Hepatocyte (in vitro differentiated cells): ENCODE measurements at places on chromosomes 2 and 18. TPM values are rescaled to one million over a fixed set of nuclear protein-coding genes. Genes with fewer than 3 reads are reported as not detected.

- H3K27ac ChIP-seq: no peak overlapping the region
- H3K36me3 ChIP-seq: no peaks in the 10 kb centered on the region
- DNase-seq: no peak
- no peaks in the 10 kb centered on the region for H3K4me1 ChIP-seq
Observed at GRCh38 chr2:126720638-126721037, 64.7 kb downstream of the GYPC start.

- no peak overlapping the region for H3K4me3 ChIP-seq
- DNase-seq: no peak
- H3K4me1 ChIP-seq: no peaks in the 10 kb centered on the region
- no peaks in the 10 kb centered on the region for H3K27me3 ChIP-seq
- H3K36me3 ChIP-seq: no peaks in the 10 kb centered on the region
- no peak overlapping the region for H3K27ac ChIP-seq
Observed at GRCh38 chr2:6881046-6881445, 3.5 kb downstream of the RSAD2 start.

DNA sequence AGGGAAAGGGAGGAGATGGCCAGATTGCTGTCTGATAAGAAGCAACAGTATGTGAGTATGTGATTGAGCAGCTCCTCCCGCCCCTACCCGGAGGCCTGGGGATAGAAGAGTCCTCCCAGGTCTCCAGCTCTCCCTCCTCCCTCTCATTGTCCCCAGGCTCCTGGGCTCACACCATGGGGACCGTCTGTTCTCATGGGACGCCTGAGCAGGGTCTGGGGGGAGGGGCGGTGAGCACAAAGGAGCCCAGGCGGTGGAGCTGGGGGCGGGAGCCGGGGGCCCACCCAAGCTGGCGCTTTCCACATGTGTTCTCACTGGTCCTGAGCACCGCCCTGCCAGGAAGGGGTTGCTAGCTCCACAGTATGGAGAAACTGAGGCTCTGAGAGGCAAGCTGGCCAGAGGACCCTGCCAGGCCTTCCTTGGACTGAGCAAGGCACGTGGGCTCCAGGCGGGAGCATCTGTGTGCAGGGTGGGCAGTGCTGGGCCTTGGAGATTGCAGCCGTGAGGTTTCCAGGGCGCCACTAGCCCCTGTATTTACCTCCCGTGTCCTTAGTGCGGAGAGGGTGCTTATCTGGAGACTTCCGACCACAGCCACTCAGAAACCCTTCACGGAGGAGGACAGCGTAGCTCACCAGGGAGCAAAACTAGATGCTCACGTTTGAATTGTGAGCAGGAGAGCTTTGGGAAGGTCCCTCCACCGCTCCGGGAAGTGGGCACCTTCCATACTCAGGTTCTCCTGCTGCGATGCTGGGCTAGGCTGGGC is 37.4 kb downstream of the PDIA6 start:
- no peak for DNase-seq
- H3K36me3 ChIP-seq: no peaks in the 10 kb centered on the region
- peaks cover 19% of the 10 kb centered on the region for H3K4me1 ChIP-seq
- peak overlapping the region; percentile 84 for H3K27ac ChIP-seq

GRCh38 chr2:103860016-103860415 is 993.9 kb upstream of the POU3F3 start:
- no peaks in the 10 kb centered on the region for H3K4me1 ChIP-seq
- H3K36me3 ChIP-seq: no peaks in the 10 kb centered on the region
- no peak for DNase-seq
- H3K27ac ChIP-seq: no peak overlapping the region

Gene EHD3
- 4.5 and 7.3 TPM in 2 replicates for polyA plus RNA-seq

Gene POTEI
- polyA plus RNA-seq: 1.2 TPM in 2 replicates

DNA sequence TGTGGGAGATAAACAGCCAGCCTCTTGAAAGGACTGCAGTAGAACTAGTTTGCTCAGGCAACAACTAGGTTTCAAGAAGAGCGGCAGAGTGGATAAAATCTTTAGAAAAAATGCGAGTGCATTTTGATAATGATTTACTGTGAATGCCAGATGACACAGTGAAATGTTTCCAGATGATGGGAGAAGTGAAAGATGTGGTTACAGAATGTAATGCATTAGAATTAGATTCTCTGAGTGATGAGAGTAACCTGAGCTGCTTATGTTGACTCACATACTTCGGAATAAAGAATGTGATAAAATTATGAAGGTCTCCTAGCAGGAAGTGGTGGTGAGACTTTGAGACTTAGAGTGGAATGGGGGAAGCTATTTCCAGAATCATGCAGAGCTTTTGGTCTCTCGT is 184.3 kb downstream of the GULP1 start:
- DNase-seq: no peak
- peak overlapping the region; percentile 20 for H3K27ac ChIP-seq
- no peak overlapping the region for H3K4me3 ChIP-seq
- H3K27me3 ChIP-seq: no peaks in the 10 kb centered on the region
- H3K4me1 ChIP-seq: no peaks in the 10 kb centered on the region

DNA sequence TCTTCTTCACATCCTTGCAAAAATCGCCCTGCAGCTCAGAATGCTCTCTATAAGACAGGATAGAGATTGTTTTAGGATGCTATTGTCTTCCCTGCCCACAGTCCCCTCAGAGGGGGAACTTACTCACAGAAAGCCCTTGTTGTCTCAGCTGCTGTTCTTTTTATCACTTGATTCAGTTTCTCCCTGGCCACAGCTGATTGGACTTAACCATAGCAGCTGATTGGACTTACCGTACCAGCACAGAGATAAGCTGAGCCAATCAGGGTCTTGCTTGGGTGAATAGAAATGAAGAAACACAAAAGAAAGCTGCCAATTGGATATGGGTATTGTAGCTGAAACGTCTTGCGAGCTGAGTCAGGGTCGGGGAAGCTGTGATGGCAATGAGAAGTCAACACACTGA is 194.2 kb upstream of the MEX3C start:
- no peaks in the 10 kb centered on the region for H3K36me3 ChIP-seq
- H3K4me3 ChIP-seq: no peak overlapping the region
- no peak overlapping the region for H3K27ac ChIP-seq

Gene HOXD8
- polyA plus RNA-seq: 0.77 TPM in 1 of 2 replicates, not detected in the other

Gene LIPG
- 36.9 and 43.4 TPM in 2 replicates for polyA plus RNA-seq

- no peak for DNase-seq
- H3K4me3 ChIP-seq: no peak overlapping the region
- no peak overlapping the region for H3K27ac ChIP-seq
- no peaks in the 10 kb centered on the region for H3K27me3 ChIP-seq
- no peaks in the 10 kb centered on the region for H3K4me1 ChIP-seq
- no peaks in the 10 kb centered on the region for H3K36me3 ChIP-seq
Observed at GRCh38 chr2:14642499-14642898, 10.0 kb downstream of the LRATD1 start.

DNA sequence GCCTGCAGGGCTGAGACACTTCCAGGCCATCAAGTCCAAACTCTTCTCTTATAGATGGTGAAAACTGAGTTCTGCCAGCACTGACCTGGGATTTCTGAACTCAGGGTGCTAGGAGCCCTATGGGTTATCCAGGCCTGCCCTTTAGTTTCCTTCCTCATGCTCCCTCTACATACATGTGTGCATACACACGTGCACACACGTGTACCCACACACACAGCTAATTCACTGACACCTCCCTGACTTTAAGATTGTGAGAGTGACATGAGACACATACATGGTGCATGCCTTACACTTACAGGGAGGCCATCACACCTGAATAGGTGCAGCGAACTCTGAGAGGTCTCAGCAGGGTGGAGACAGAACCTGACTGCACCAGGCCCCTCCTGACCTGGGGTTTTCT is 267.4 kb downstream of the CYP26B1 start:
- H3K27me3 ChIP-seq: no peaks in the 10 kb centered on the region
- no peaks in the 10 kb centered on the region for H3K36me3 ChIP-seq
- H3K4me1 ChIP-seq: peaks cover 9% of the 10 kb centered on the region
- no peak overlapping the region for H3K27ac ChIP-seq
- no peak for DNase-seq

- H3K27ac ChIP-seq: no peak overlapping the region
- H3K36me3 ChIP-seq: no peaks in the 10 kb centered on the region
- no peaks in the 10 kb centered on the region for H3K4me1 ChIP-seq
Observed at GRCh38 chr2:37858400-37858711, 66.7 kb upstream of the RMDN2 start.

GRCh38 chr2:234670806-234671205 is 173.9 kb upstream of the ARL4C start:
- DNase-seq: no peak
- H3K27me3 ChIP-seq: no peaks in the 10 kb centered on the region
- no peak overlapping the region for H3K27ac ChIP-seq
- H3K36me3 ChIP-seq: no peaks in the 10 kb centered on the region
- H3K4me3 ChIP-seq: no peak overlapping the region

Gene CABYR
- 3.6 and 4.6 TPM in 2 replicates for polyA plus RNA-seq

Gene FBXO15
- 0.69 and 0.84 TPM in 2 replicates for polyA plus RNA-seq

GRCh38 chr2:152762202-152762601 is 43.8 kb downstream of the ARL6IP6 start:
- H3K27me3 ChIP-seq: no peaks in the 10 kb centered on the region
- peak; percentile 8 for DNase-seq

Gene HOXD4
- 0.13 TPM in 1 of 2 replicates, not detected in the other for polyA plus RNA-seq

Gene PNKD
- polyA plus RNA-seq: 140 and 145 TPM in 2 replicates

Gene NETO1
- not detected in 2 replicates for polyA plus RNA-seq

Gene UGT1A4
- not detected in 2 replicates for polyA plus RNA-seq

DNA sequence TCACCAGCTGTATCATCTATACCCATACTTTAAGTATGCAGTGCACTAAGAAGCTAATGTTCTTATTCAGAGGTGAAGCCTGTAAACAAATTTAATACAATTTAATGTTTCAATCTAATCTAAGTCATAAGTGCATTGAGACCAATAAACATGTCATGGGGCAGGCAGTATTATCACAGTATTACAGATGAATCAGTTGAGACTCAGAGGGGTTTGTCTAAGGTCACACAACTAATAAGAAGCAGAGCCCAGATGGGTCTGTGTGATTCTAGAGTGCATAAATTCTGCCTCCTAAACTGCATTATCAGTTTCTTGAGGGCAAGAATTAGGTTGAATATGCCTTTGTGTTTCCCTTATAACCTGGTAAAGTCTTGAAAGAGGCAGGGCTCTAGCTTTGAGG is 140.9 kb upstream of the RNF152 start:
- no peaks in the 10 kb centered on the region for H3K27me3 ChIP-seq
- peaks cover 6% of the 10 kb centered on the region for H3K4me1 ChIP-seq
- no peak for DNase-seq
- no peak overlapping the region for H3K4me3 ChIP-seq
- H3K27ac ChIP-seq: no peak overlapping the region

DNA sequence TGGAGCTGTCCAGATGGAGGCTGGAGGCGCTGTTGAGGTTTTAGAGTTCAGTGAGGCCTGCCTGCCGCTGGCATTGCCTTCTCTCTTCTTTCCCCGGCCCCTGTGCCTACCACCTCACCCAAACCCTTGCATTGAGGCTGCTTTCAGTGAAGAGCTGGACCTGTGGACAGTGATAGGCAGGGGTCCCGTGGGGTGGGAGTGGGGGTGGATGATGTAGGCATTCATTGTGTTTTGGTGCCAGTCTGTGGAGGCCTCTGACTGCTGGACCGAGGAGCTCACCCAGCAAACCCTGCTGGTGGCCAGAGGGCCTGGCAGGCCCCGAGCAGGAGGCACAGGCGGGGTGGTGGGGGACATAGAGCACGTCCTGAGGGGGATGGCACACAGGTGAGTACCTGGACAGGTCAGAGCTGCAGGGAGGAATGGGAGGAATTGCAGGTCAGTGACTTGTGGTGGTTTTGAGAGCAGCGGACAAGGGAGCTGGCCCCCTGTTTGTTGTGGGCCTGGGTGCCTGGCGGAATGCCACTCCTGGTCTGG is 35.6 kb downstream of the NGEF start:
- H3K27me3 ChIP-seq: no peaks in the 10 kb centered on the region
- H3K27ac ChIP-seq: no peak overlapping the region
- H3K36me3 ChIP-seq: no peaks in the 10 kb centered on the region
- H3K4me1 ChIP-seq: no peaks in the 10 kb centered on the region

- H3K4me3 ChIP-seq: no peak overlapping the region
- peaks cover 23% of the 10 kb centered on the region for H3K4me1 ChIP-seq
- DNase-seq: peak; percentile 78
- peak overlapping the region; percentile 72 for H3K27ac ChIP-seq
- H3K27me3 ChIP-seq: no peaks in the 10 kb centered on the region
- no peaks in the 10 kb centered on the region for H3K36me3 ChIP-seq
Observed at GRCh38 chr2:215505044-215505786, 69.3 kb upstream of the FN1 start.

GRCh38 chr18:36539674-36540231 is 242.2 kb downstream of the FHOD3 start:
- no peaks in the 10 kb centered on the region for H3K36me3 ChIP-seq
- H3K4me1 ChIP-seq: no peaks in the 10 kb centered on the region
- no peak overlapping the region for H3K27ac ChIP-seq
- no peaks in the 10 kb centered on the region for H3K27me3 ChIP-seq
- no peak overlapping the region for H3K4me3 ChIP-seq

Gene GCG
- 4.4 and 100 TPM in 2 replicates for polyA plus RNA-seq

DNA sequence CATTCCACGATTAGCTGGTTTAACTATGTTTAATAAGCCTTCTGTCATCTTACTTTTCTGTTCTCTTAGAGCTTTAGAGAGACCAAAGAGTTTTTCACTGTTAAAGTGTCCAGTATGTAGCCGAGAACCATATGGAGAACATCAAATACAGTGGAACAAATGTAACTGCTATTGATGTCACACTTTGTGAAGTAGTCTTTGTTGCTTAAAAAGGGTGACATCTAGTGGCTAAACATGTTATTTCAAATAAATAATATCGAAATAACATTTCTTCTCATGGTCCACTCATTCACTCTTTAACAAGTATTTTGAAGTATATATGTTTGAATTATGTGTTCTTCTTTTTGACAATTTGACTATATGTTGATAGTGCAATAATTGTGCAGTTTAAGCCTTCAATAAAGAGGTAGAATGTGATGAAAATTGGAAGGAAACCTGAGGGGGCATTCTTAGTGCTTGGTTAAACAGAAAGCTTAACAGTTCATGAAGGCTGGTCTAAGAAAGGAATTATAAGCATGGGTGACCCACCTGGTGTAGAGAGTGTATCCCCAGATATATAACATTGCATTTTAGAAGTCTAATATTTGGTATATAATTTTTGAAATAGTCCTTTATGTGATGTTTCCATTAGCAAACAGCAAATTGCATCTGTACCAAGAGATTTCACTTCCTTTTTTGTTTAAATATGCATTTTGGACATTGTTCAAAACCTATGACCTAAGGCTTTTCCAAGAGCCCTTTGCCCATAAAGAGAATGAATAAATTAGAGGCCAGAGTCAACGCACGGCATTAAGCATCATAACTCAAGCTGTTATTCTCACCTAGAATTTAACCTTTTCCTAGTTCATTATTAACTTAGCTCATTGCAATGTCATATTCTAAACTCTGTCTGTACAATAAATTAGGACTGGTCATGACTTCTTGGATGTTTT is 112.1 kb downstream of the KYNU start:
- no peaks in the 10 kb centered on the region for H3K36me3 ChIP-seq
- peak; percentile 56 for DNase-seq
- no peak overlapping the region for H3K27ac ChIP-seq
- no peaks in the 10 kb centered on the region for H3K4me1 ChIP-seq
- H3K27me3 ChIP-seq: no peaks in the 10 kb centered on the region
- H3K4me3 ChIP-seq: no peak overlapping the region

- no peak overlapping the region for H3K4me3 ChIP-seq
- no peak for DNase-seq
- H3K4me1 ChIP-seq: peaks cover 6% of the 10 kb centered on the region
Observed at GRCh38 chr2:134712736-134713135, 6.1 kb downstream of the TMEM163 start.

Gene RNF144A
- polyA plus RNA-seq: 3.4 and 5.4 TPM in 2 replicates

Gene SLC4A5
- polyA plus RNA-seq: 0.28 and 1.7 TPM in 2 replicates

Gene CNGA3
- not detected in 2 replicates for polyA plus RNA-seq
